ENCODE measurements at places on chromosomes 11 and 22. TPM values are rescaled to one million over a fixed set of nuclear protein-coding genes. Genes with fewer than 3 reads are reported as not detected.

The IGSF22 gene
- polyA plus RNA-seq: 0.77 TPM

The CLCF1 gene
- 9.4 TPM for polyA plus RNA-seq

The OR8D4 gene
- polyA plus RNA-seq: not detected

The CABP4 gene
- polyA plus RNA-seq: 1.2 TPM

The UPK3A gene
- not detected for polyA plus RNA-seq

The OR8A1 gene
- not detected for polyA plus RNA-seq

The JAML gene
- polyA plus RNA-seq: 2.7 TPM

The CSTF3 gene
- 24.4 TPM for polyA plus RNA-seq

The MS4A4A gene
- polyA plus RNA-seq: 0.89 TPM

The DCHS1 gene
- polyA plus RNA-seq: 4.0 TPM
